ENCODE measurements at places on chromosomes 3 and 15. TPM values are rescaled to one million over a fixed set of nuclear protein-coding genes. Genes with fewer than 3 reads are reported as not detected.

GRCh38 chr3:100136921-100137320 is 22.6 kb upstream of the FILIP1L start:
- no peaks in the 10 kb centered on the region for H3K4me1 ChIP-seq
- H3K4me3 ChIP-seq: no peak overlapping the region
- no peak overlapping the region for H3K27ac ChIP-seq
- DNase-seq: no peak

DNA sequence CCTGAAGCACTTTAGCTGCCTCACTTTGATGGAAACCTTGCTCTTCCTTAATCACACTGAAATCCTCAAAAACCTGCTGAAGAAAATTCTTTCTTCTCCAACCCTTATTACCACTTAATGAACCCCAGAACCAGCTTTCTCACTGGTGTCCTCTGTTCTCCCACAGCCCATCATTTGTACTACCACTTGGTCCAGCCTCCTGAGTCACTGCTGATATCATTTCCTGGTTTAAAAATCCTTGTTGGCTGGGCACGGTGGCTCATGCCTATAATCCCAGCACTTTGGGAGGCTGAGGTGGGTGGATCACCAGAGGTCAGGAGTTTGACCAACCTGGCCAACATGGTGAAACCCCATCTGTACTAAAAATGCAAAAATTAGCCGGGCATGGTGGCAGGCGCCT is 418.6 kb upstream of the KCNMB2 start:
- DNase-seq: no peak
- no peak overlapping the region for H3K27ac ChIP-seq
- H3K27me3 ChIP-seq: no peaks in the 10 kb centered on the region
- no peak overlapping the region for H3K4me3 ChIP-seq

DNA sequence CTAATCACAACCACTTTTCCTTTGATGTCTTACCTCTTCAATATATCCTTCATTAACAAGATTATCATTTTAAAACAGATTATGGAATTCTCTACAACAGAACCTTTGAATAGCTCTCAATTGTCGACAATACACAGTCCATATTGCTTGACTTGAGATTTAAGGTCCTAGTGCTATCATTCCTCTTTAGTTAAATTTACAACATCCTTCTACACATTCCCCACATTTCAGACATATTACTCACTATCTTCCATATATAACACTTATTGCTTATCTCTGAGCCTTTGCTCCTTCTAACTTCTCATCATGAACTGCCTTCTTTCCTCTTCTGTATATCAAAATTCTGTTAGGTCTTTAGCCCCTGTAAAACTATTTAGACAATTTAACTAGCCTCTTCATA is 247.0 kb downstream of the STXBP5L start:
- H3K36me3 ChIP-seq: no peaks in the 10 kb centered on the region
- no peaks in the 10 kb centered on the region for H3K4me1 ChIP-seq
- DNase-seq: no peak
- no peak overlapping the region for H3K27ac ChIP-seq
- H3K27me3 ChIP-seq: no peaks in the 10 kb centered on the region
- no peak overlapping the region for H3K4me3 ChIP-seq

The KBTBD13 gene
- not detected for total RNA-seq

The SNX4 gene
- total RNA-seq: 33.0 TPM

- H3K4me1 ChIP-seq: peaks cover 7% of the 10 kb centered on the region
- H3K27ac ChIP-seq: no peak overlapping the region
- peaks cover under 1% of the 10 kb centered on the region for H3K36me3 ChIP-seq
- no peaks in the 10 kb centered on the region for H3K27me3 ChIP-seq
- no peak overlapping the region for H3K4me3 ChIP-seq
These were observed 172.1 kb downstream of the KLF13 start for GRCh38 chr15:31498756-31499155.

- no peak overlapping the region for H3K27ac ChIP-seq
- H3K27me3 ChIP-seq: no peaks in the 10 kb centered on the region
- no peak for DNase-seq
- no peak overlapping the region for H3K4me3 ChIP-seq
These were observed 26.6 kb downstream of the NEK11 start for GRCh38 chr3:131053043-131053859.

The MYZAP gene
- not detected for total RNA-seq

- peaks cover 79% of the 10 kb centered on the region for H3K36me3 ChIP-seq
- no peak overlapping the region for H3K27ac ChIP-seq
- H3K27me3 ChIP-seq: no peaks in the 10 kb centered on the region
- H3K4me3 ChIP-seq: no peak overlapping the region
These were observed 11.4 kb downstream of the XPC start for GRCh38 chr3:14166877-14167603.

The MAGI1 gene
- total RNA-seq: 4.3 TPM

The DIS3L gene
- 22.9 TPM for total RNA-seq

The GOLGA8S gene
- 0.73 TPM for total RNA-seq

GRCh38 chr3:185561374-185561943 is 9.1 kb upstream of the LIPH start:
- H3K4me3 ChIP-seq: no peak overlapping the region
- H3K36me3 ChIP-seq: no peaks in the 10 kb centered on the region
- DNase-seq: no peak
- H3K27ac ChIP-seq: no peak overlapping the region
- peaks cover 9% of the 10 kb centered on the region for H3K4me1 ChIP-seq
- H3K27me3 ChIP-seq: peaks cover 4% of the 10 kb centered on the region

DNA sequence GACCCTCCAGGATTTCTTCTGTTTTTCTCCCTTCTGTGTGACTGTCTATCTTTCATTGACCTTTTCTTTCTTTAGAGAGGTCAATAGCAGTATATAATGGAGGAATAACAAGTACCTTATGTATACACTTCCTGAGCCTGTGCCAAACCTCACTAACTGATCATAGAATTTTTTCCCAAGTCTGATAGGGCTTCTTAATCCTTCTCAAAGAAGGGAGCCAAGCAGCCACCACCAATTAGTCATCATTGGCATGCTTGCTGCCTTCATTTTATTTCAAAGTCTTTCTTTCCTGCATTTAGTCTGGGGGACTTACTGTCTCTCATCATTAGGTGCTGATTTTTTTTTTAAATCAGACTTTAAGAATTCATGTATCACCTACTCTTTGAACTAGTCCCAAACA is 327.0 kb downstream of the FEZF2 start:
- H3K27me3 ChIP-seq: no peaks in the 10 kb centered on the region
- H3K27ac ChIP-seq: no peak overlapping the region
- H3K4me1 ChIP-seq: no peaks in the 10 kb centered on the region
- no peak overlapping the region for H3K4me3 ChIP-seq
- H3K36me3 ChIP-seq: no peaks in the 10 kb centered on the region

DNA sequence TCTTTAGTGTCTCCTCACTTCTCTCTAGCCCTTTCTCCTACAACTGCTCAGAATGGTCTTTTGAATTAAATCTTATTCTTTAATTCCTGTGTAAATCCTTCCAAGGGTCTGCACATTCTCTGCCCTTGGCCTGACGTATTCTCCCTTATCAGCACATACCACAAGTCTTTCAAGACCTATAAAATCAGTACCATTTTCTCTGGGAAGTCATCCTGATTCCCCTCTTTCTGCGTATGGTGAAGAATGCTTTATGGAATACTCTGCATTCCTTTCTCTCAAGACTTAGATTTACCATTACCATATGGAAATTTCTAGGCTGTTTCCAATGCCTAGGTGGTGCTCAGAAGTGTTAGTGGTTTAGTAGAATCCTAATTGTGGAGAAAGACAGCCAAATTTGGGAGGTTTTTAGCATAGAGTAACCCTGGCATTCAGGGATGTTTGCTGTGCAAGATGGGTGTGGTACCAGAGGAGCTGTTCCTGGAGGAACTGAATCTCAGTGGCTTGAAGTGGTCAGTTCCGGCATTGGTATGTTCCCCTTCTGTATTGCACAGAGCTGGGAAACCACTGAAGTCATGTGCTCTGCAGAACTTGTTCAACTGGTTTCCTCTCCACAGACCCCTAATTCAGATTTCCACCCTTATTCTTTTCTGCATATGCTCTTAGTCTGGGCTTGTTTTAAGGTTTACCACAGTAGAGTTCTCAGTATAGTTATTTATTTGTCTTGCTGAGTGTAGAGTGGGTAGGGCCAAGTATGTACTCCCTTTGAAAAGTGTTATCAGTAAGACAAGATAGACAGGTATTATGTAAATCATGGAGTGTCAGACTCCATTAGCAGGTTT is 24.5 kb downstream of the IQGAP1 start:
- peak; percentile 76 for DNase-seq
- peaks cover 58% of the 10 kb centered on the region for H3K36me3 ChIP-seq
- H3K27ac ChIP-seq: peak overlapping the region; percentile 86
- H3K27me3 ChIP-seq: no peaks in the 10 kb centered on the region
- H3K4me3 ChIP-seq: peak overlapping the region; percentile 22

DNA sequence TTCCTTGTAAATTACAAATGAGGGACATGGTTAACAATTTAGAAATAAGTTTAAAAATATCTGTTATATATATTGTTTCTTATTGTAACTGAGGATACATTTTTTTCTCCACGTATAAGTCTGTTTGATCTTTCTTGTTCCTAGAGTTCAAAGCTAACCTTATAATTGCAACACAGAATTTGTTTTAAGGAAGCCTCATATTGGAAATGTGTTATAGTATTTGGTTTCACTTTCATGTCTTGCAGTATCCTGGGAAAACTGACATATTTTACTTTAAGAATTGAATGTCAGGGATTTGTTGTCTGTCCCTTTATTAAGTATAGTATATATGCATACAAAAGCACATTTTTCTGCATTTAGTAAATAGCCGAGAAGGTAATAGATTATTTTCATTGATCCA is 23.5 kb upstream of the NIT2 start:
- H3K4me1 ChIP-seq: peaks cover 4% of the 10 kb centered on the region
- no peak overlapping the region for H3K27ac ChIP-seq
- no peak for DNase-seq
- H3K4me3 ChIP-seq: no peak overlapping the region
- no peaks in the 10 kb centered on the region for H3K27me3 ChIP-seq

- H3K27me3 ChIP-seq: peaks cover 20% of the 10 kb centered on the region
- H3K27ac ChIP-seq: no peak overlapping the region
- H3K4me3 ChIP-seq: no peak overlapping the region
- peaks cover 8% of the 10 kb centered on the region for H3K4me1 ChIP-seq
- peaks cover 3% of the 10 kb centered on the region for H3K36me3 ChIP-seq
- DNase-seq: no peak
These were observed 124.8 kb downstream of the LIPC start for GRCh38 chr15:58556541-58556940.

DNA sequence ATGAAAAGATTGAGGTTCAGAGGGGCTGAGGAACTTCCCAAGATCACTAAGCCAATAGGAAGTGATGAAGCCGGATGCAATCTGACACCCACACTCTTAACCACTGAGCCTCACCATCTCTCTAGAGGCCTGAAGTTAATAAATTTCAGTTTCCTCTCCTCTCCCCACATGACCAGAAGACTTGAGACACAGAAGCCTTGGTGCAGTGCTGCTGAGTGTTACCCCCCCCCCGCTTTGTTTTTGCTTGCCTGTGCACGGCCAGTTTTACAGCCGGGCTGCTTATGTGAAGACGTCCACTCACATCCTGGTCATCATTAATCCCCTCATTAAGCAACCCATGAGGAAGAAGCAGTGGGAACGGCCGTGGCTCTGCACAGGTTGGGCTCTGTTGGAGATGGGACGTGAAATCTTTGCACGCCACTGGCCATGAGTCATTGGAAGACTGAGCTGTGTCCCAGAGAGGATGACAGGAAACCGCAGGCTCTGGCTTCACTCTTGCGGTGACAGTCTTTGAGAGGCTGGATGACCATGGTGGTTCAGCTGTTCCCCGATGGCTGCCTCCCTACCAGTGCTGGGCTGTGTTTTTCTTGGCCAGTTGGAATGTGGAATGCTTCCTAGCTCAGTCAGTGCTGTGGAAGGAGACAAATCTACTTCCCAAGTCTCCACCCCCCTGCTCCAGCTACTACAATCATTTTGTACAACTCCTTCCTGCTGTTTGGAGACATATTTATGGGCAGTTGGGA is 232.6 kb upstream of the LRTM1 start:
- no peak for DNase-seq
- H3K27me3 ChIP-seq: no peaks in the 10 kb centered on the region
- H3K4me3 ChIP-seq: no peak overlapping the region
- H3K27ac ChIP-seq: no peak overlapping the region
- H3K4me1 ChIP-seq: no peaks in the 10 kb centered on the region
- H3K36me3 ChIP-seq: no peaks in the 10 kb centered on the region

- no peak within 1 kb of the TSS for H3K27ac ChIP-seq
- H3K4me3 ChIP-seq: peak within 1 kb of the TSS; percentile 16
- no peak for DNase-seq
- H3K36me3 ChIP-seq: no peaks in the 10 kb centered on the region
- peaks cover 57% of the 10 kb centered on the region for H3K27me3 ChIP-seq
These were observed at the start of gene MYO5C for GRCh38 chr15:52295421-52296001. Gene MYO5C (minus strand): TSS chr15:52295804. CDS start chr15:52295636, 168 bp downstream.

DNA sequence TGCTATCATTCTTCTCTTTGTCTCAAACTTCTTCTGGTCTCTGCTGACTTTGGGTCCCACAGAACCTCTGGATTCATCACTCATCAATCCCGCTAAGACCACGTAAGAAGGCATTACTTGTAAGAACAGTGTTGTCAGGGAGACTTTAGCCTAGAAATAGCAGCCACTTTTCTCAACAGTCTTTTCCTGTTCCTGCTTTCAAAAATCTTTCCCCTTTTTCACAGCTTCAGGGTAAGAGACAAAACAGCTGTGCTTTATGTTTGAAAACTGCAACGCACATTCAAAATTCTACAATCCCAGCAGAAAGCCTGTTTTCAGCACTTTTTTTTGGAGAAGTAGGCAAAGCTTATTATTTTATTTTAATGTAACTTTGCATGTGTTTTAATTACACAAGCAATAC is 42.0 kb upstream of the FAM98B start:
- H3K36me3 ChIP-seq: no peaks in the 10 kb centered on the region
- H3K27me3 ChIP-seq: peaks cover 54% of the 10 kb centered on the region
- H3K27ac ChIP-seq: no peak overlapping the region
- DNase-seq: no peak
- H3K4me1 ChIP-seq: no peaks in the 10 kb centered on the region
- no peak overlapping the region for H3K4me3 ChIP-seq

GRCh38 chr15:80619680-80620079 is 75.4 kb upstream of the ABHD17C start:
- H3K27ac ChIP-seq: no peak overlapping the region
- H3K4me3 ChIP-seq: no peak overlapping the region
- DNase-seq: no peak
- H3K4me1 ChIP-seq: no peaks in the 10 kb centered on the region
- H3K27me3 ChIP-seq: peaks cover 24% of the 10 kb centered on the region

The CHRD gene
- total RNA-seq: not detected

GRCh38 chr3:135792858-135793475 is 172.6 kb upstream of the PPP2R3A start:
- no peak overlapping the region for H3K4me3 ChIP-seq
- H3K27ac ChIP-seq: no peak overlapping the region
- no peaks in the 10 kb centered on the region for H3K27me3 ChIP-seq
- no peak for DNase-seq

The SLC2A2 gene
- total RNA-seq: not detected

GRCh38 chr15:85125056-85125661 is 143.5 kb downstream of the PDE8A start:
- H3K4me1 ChIP-seq: peaks cover 7% of the 10 kb centered on the region
- H3K36me3 ChIP-seq: peaks cover 38% of the 10 kb centered on the region
- H3K27me3 ChIP-seq: no peaks in the 10 kb centered on the region
- DNase-seq: no peak
- H3K27ac ChIP-seq: no peak overlapping the region

The MKRN3 gene
- 1.9 TPM for total RNA-seq

GRCh38 chr15:101293122-101293521 is 1.9 kb downstream of the SNRPA1 start:
- H3K27me3 ChIP-seq: no peaks in the 10 kb centered on the region
- H3K4me3 ChIP-seq: peak overlapping the region; percentile 95
- peak overlapping the region; percentile 94 for H3K27ac ChIP-seq

Data from activated CD8-positive, alpha-beta memory T cell treated with anti-CD3 and anti-CD28 coated beads, Interleukin-2, amount 10 ng/mL, durations not matched to agents 7 days and 5 days (primary cell).